ENCODE measurements at places on chromosomes 2 and 18.

GRCh38 chr2:24771061-24771460, 22.1 kb downstream of the PTRHD1 start:
- no peak for DNase-seq

GRCh38 chr2:58629545-58630119, 388.5 kb upstream of the FANCL start:
- no peak for DNase-seq

GRCh38 chr2:187475499-187476248, 27.6 kb upstream of the CALCRL start:
- DNase-seq: no peak

DNA sequence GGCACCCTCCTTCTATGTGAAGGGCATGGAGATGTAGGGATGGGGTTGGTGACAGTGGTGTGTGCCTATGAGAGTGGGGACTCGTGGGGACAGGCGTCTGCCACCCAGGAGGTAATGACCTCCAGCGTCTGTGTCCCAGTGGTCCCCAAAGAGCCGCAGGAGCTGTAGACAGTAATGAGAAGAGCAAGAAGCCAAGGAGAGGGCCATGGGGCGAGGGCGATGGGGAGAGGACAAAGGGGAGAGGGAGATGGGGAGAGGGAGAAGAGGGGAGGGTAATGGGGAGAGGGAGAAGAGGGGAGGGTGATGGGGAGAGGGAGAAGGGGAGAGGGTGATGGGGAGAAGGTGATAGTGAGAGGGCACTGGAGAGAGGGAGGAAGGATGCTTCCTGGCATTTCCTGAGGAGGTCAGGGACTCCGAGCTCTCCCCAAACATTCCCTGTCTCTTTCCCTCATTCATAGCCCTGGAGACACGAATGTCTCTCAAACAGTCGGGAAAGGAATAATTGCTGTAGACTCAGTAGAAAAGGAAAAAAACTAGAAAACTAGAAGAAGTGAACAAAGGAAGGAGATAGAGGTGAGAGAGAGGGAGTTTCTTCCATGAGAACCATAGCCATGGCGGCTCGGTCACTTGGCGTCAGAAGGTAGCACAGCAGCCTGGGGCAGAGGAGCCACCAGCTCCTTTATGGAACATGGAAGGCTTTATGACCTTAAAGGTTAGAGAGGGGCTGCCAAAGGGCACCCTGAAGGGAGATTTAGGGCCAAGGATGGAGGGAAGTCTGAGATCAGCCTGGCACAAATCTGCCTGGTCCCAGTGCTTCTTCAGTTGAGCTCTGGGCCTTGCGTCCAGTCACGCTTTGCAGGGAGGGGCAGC, 39.5 kb downstream of the PSD4 start:
- no peak for DNase-seq

DNA sequence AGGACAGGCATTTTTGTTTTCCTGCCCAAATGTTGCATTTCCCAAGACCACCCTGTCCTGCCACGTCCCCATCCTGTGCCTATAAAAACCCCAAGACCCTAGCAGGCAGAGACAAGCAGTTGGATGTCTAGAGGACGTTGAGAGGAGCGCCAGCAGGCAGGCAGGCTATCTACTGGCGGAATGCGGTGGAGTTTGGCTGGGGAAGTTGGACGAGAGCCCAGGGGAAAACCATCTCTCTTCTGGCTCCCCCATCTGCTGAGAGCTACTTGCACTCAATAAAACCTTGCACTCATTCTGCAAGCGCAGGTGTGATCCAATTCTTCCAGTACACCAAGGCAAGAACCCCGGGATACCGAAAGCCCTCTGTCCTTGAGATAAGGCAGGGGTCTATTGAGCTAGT, 72.5 kb downstream of the ARL6IP6 start:
- DNase-seq: no peak

Data from GM12864 (cell line).